CD4-positive, alpha-beta T cell (primary cell): ENCODE measurements at places on chromosomes 5 and 9. TPM values are rescaled to one million over a fixed set of nuclear protein-coding genes. Genes with fewer than 3 reads are reported as not detected.

The PKD2L2 gene
- total RNA-seq = not detected

The BARHL1 gene
- not detected for total RNA-seq

DNA sequence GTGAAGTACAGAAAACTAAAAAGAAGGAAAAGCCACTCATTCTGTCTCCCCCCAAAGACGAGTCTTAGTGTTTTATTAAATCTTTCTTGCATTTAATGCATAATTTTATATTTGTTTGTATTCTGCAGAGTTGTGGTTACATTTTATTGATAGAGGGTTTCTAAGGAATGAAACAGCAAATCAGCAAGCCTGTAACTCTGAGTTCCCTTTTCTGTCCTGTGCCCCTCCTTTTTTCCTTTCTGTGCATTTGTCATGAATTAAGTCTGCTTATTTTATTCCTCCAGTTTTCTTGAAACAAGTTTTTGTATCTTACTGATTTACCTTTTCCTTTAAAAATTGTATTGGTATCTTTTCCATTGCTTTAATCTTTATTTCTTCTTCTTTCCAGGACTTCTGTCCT, 132.8 kb downstream of the MUSK start:
- DNase-seq = no peak

GRCh38 chr5:56977822-56978221, 25.9 kb upstream of the MIER3 start:
- no peak for DNase-seq
